ENCODE measurements at places on chromosomes 1 and 21.

DNA sequence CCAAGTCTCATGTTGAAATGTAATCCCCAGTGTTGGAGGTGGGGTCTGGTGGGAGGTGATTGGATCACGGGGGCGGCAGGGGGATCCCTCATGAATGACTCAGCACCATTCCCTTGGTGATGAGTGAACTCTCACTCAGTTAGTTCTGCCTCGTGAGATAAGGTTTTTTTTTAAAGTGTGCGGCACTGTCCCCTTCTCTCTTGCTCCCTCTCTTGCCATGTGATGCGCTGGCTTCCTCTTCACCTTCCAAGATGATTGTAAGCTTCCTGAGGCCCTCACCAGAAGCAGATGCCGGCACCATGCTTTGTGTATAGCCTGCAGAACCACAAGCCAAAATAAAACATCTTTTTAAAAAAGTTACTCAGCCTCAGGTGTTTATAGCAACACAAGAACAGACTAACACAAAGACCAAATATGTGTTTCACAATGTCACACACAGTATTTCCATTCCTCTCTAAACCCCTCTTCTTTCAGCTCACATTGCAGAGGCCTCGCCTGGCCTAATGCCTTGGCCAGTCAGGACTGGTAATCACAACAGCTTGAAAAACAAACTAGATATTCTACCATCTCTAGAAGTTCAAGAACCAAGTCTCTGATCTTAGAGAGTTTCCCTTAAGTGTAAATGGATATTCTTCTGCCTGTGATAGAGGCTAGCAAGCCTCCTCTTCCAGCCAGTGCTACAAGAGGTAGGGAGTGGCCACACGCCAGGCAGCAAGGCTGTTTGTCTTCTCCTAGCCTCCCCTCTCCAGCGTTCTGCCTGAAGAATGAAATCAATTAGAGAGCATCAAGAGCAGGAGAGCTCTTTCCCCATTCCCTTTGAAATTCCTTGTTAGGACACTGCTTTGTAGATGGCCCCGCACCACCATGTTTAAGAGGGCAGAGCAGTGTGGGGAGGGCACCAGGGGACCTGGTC, 19.6 kb upstream of the RAP1A start:
- DNase-seq, result no peak

GRCh38 chr1:29634746-29635335, 398.5 kb downstream of the PTPRU start:
- no peak for DNase-seq

GRCh38 chr21:16709866-16710550, 802.8 kb upstream of the CXADR start:
- no peak for DNase-seq

DNA sequence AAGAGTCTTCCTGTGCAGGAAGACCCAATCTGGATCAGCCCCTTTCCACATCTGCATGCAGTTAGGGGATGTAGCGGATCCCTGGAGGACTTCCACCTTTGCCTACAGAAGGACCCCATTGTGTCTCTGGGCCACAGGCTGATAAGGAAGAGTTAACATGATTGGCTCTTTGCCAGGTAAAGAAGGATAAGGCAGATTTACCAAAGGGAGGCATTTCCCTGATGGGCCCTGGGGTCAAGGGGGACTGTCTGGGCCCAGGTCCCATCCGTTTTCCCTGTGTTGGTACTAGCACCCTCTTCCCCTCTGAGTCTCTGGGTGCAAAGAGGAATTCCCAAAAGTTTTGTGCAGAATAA, 29.1 kb downstream of the SLC26A9 start:
- no peak for DNase-seq

DNA sequence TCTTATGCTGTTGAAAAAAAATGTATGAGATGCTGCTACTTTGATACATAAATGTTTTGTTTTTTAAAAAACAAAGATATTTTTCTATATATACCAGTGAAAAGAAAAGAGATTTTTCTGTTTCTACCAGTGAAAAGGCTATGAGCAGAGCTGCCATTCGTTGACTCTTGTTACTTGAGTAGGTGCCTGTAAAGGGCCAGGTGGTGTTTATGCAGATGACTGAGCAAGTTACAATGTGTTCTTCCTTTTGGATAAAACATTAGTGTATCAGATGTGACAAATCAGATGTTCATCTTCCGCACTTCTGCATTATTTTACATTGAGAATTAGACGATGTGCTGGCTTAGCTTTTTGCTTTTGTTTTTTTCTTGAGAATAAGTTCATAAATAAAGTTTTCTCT, 45.4 kb downstream of the BARHL2 start:
- DNase-seq, result peak; percentile 31

GRCh38 chr1:212864201-212864600, 6.1 kb downstream of the FLVCR1 start:
- DNase-seq, result no peak

DNA sequence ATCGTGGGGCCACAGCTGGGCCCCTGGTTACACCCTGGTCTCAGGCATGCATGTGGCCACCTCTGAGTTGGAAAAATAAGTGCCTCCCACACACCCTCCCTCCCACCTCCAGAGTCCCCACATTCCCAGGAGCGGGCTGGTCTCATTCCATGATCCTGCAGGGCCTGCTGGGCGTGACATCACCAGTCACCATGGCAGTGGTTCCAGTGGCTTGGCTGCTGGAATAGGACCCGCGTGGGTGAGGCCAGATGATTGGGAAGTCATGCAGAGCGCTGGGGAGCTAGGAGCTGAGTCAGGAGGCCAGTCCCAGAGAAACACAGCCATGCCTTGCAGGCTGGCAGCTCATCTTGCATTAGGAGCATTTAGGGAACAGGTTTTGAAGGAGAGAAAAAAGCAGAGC, 125.4 kb upstream of the TMEM51 start:
- DNase-seq, result no peak

DNA sequence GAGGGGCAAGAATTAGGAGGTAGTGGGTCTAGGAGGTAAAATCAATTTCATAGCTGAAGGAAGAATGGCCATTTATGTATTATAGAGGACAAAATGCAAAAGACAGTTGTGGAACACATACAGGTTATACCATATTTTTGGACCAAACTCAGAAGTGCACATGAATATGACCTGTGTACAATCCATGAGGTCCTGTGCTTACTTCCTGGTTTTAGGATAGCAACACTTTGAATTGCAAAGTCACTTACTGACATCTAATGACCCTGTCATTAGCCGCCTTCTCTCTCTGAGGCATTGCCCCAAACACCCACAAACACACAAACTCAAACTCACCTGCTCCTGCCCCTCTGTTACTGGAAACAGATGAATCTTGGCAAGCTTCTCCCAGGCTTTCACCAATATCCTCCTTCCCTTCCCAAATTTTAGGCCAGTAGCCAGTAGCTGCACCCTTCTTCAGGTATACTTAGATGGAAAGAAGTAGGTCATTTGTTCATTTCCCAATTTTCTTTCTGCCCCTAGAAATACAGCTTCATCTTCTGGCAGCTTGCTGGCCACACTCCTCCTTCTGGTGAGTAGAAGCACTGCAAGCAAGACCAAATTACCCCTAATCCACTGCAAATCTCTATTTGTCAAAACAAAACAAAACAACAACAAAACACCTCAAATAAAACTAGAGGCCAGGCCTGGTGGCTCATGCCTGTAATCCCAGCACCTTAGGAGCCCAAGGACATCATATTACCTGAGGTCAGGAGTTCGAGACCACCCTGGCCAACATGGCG, 13.7 kb upstream of the RPL5 start:
- DNase-seq, result no peak

DNA sequence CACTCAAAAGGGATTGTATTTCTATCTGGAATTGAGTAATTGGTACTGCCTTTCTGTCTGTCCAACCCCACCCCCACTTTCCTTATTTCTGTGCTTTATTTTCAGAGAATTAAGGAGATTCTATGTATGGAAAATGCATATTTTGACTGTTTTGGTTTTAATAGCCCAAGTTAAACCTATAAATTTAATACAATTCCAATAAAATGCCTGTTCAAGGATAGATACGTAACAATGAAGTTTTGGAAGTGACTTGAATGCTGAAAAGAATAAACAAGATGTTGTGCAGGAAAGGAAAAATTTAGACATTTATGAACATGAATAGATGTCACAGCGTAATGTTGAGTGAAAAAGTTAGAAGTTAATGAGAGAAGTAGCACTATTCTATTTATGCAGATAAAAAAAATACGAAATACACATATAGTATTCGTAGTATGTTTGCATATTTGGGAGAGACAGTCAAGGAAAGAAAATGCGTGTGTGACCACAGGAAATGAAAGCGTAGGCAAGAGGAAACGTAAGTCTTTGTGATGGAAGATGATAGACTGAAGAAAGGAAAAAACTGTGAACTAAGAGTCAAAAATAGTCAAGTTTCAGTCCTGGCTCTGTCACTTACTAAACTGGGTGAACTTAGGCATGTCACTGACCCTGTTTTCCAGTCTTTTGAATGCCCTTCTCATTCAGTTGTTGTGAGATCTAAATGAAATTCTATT, 62.1 kb downstream of the MEF2D start:
- DNase-seq, result no peak

DNA sequence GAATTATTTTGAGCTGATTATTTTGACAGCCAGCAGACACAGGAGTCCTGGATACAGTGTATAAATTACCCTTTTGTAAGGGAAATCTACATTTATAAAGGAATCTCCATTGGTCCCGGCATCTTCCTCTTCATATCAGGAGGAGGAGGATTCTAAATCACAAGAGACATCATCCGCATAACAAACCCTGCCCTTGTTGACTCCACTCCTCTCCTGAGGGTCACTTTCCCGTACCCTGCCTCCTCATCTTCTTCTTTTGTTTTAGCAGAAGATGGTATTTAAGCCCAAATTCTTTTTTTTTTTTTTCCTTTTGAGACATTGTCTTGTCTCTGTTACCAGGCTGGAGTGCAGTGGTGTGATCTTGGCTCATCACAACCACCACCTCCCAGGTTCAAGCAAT, 14.6 kb upstream of the PKNOX1 start:
- DNase-seq, result no peak

GRCh38 chr1:168726281-168726680, 2.7 kb downstream of the DPT start:
- no peak for DNase-seq

DNA sequence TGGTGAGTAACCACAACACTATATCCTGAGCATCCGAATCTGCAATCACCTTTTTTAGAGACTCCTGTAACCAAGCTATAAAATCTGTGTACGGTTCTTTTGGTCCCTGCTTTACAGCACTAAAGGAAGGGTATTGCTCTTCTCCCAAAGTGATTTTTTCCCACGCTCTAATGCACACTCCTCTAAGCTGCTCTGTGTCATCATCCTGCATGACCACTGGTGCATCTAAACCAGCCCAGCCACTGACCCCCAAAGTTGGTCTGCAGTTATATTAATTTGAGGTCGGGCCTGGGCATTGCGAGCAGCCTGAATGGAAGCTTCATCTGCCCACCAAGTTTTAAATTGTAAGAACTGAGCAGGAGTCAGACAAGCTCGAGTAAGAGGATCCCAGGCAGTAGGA, 480.0 kb downstream of the PTPRU start:
- no peak for DNase-seq

DNA sequence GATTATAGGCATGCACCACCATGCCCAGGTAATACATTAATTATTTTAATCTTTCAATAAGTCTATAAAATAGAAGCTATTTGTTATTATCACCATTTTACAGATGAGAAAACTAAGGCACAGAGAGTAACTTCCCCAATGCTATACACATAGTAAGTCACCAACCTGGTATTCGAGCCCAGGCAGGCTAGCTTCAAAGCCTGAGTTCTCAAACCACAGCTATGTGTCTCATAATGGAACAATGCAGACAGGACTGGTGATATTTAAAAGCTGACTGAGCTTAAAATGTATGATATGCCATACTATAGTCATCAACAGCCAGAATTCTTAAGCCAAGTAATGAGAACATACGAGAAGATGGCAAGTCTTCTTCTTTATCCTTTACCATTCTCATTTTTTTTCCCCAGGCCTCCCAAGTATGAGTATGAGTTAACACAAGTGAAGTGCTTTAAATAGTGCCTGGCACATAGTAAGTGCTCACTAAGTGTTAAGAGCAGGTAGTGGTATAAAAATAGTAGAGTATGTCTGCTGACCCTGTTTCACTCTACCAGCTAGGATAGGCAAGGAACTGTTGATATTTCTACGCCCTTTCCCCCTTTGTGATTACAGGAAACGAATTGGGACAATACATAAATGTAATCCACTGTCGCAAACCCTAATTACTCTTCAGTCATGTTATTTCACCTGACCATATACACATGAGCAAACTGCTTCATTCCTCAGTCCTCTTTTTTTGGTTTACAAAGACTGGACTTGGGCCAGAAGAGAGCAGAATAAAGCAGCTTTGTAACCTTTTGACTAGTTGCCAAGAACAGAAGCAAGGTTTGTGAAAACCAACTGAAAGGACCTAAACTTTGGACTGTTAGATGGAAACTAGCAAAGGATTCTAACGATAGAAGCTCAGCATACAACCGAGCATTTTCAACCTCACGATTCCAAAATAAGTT, 9.5 kb downstream of the EYA3 start:
- DNase-seq, result no peak
